ENCODE measurements at places on chromosomes 2 and 18. TPM values are rescaled to one million over a fixed set of nuclear protein-coding genes. Genes with fewer than 3 reads are reported as not detected.

DNA sequence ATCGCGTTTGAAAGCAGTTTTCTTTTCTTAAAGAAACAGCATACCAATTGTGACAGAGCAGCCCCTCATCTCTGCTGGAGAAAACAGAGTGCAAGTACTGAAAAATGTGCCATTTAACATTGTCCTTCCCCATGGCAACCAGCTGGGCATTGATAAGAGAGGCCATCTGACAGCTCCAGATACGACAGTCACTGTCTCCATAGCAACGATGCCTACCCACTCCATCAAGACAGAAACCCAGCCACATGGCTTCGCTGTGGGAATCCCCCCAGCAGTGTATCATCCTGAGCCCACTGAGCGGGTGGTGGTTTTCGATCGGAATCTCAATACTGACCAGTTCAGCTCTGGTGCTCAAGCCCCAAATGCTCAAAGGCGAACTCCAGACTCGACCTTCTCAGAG is 9.5 kb downstream of the GRHL1 start:
- DNase-seq, result no peak

DNA sequence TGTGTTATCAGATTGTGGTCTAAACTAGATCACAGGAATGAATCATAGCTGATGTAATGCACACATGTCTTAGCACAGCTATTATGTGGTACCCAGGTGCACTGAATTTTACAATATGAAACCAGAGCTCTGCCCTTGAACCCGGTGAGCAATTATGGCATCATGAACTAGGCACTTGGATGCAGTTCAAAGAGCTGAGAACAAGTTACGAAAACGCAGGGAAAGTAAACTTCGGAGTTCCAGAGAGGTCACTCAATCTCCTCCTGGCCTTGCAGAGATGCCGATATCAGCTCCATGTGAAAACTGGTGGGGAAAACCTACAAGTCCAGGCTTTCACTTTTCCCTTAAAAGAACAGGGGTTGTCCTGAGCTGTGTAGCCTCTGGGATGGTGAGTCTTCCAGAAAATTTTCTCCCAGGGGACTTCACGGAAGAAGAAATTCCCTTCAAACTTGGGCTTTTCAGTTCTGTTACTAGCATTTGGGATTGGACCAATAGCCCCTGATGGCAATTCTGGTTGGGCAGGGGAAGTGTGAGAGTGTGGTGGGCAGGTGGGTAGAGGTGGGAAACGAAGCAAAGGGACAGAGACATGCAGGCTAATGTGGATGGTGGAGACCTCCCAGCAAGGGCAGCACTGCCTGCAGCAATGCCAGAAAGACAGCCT is 71.1 kb upstream of the SH3BP4 start:
- no peak for DNase-seq

DNA sequence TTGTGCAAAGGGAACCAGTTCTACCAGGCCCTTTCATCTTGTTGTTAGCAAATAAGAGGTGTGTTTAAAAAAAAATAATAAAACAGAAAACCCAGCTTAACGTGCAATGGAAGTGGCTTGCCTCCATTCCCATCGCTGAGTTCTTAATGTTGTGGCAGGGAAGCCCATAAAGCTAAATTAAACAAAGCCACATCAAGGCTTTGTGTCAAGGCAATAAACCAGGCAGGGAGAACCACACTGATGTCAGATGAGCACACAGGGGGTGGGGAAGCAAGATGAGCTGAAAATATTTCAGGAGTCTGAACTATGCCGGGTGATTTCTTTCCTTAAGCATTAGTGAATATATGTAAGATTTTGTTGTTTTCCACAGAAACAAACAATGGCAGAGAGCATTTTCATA is 73.5 kb downstream of the PHLPP1 start:
- DNase-seq, result no peak

TLX2 gene
- not detected for polyA plus RNA-seq

ATP6V1B1 gene
- not detected for polyA plus RNA-seq

UPP2 gene
- polyA plus RNA-seq, result not detected

KLHL14 gene
- polyA plus RNA-seq, result 0.44 TPM

TMEM37 gene
- polyA plus RNA-seq, result 8.6 TPM
